ENCODE measurements at places on chromosomes 12 and 14.

DNA sequence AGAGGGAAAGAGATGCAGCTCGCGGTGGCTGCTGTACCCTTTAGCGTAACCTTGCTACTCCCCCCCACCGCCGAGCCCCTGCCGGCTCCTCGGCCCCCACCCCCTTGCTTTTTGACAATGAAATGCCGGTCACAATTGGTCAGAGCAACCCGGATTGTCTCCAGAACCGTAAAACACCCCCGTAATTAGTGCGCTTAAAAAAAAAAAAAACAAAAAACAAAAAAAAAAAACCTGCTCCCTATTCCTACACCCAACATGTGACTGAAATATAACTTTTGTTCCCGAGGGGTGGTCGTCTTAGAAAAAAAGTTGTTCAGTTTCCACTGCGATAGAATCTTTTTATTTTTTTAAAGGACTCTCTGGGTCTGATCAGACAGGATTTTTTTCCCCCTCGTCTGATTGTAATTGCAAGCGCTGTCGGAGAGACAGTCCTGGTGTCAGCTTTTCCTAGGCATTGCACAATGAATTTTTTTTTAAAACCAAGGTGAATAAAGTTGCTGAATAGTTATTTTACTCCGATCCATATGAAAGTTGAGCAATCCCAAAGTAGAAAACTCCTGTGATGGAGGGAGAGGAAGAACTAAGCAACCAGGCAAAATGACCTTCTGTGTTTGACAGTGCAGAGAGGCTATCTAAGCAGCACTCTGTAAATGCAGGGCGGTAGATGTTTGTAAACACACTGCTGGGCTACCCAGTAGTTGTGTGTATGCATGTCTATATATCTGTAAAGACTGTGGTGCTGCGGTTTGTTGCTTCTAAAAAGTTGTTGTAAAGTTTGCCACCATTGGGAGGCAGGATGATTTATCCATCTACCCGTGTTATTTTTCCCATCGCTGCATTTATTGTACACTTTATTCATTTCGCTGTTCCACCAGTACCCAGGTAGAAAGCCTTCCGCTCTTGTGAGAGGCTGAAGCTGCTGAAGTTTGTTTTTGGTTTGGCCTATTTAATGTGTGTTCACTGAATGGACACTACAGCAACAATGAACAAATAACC, 1.1 kb downstream of the ETV6 start:
- DNase-seq, result peak; percentile 77

- no peak for DNase-seq
Measured at GRCh38 chr12:52644078-52644415, 8.0 kb downstream of the KRT2 start.

DNA sequence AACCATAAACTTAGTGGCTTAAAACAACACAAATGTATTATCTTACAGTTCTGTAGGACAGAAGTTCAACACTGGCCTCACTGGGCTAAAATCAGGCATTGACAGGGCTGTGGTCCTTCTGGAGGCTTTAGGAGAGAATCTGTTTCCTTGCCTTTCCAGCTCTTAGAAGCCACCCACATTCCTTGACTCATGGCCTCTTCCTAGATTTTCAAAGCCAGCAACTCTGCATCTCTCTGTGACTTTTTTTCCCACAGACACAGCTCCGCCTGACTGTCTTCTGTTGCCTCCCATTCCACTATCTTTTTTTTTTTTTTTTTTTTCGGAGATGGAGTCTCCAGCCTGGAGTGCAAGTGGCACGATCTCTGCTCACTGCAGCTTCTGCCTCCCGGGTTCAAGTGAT, 11.8 kb upstream of the NFATC4 start:
- DNase-seq, result no peak

DNA sequence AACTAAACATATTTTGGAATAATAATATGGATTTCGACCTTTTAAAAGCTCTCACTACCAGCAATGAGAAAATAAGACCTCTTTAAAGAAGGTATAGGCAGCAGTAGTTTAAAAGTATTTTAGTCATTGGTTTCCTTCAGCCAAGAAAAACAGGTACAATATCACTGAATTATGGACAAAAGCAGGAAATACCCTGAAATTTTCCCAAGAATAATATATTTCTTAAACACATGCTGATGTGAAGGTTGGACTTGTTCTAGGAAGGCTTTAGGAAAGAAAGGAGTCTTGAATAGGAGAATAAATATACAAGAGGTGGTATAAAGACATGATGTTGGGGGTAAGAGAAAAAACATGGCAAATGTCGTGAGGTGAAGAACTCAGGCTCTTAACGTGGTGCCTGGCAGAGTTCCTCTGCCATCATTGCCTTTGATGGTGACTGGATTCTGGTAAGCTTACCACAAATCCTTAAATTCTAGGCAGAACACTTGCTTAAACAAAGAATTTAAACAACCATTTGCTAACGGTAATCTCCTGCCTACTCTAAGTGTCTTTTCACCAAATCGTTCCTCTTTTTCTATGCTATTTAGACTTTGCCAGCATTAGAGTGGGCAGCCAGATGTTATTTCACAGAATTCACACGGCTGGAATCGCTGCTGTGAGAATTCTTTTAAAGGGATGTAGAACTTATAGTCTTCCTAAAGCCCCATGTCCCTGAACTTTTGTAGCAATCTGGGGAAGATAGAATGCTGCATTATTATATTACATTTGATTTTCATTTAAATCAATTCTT, 11.9 kb upstream of the NUDT4 start:
- no peak for DNase-seq

- no peak for DNase-seq
Measured at GRCh38 chr12:99983456-99984258, 1.1 kb downstream of the ANKS1B start.

DNA sequence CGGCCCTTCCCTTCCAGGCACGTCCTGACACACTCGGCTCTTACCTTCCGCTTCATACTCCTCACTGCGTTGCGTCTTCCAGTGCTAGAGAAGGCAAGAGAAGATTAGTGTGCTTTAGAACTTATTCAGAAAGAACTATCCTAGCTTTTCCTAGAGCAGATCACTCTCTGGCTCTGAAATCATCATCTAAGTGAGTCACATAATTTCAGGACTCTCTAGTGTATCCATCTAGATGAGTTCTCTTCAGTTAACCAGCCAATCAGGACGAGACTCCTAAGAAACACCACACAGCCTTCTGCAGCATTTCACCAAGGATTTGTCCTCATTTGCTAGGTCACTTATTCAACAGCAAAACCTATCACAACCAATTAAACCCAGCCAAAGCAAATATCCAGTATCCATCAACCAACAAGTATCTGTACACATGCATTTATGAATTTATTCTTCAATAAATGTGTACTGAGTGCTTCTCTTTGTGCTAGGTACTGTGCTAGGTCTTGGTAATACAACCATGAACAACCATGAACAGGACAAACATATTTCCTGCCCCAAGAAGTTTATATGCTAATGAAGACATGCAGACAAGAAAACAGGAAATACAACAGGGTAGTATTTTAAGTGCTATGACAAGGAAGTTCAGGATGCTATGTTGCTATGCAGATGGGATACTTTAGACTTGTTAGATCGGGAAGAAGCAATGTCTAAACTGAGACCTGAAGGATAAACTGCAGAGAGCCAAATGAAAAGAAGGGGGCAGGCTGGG, 52.1 kb downstream of the NIN start:
- DNase-seq, result no peak

DNA sequence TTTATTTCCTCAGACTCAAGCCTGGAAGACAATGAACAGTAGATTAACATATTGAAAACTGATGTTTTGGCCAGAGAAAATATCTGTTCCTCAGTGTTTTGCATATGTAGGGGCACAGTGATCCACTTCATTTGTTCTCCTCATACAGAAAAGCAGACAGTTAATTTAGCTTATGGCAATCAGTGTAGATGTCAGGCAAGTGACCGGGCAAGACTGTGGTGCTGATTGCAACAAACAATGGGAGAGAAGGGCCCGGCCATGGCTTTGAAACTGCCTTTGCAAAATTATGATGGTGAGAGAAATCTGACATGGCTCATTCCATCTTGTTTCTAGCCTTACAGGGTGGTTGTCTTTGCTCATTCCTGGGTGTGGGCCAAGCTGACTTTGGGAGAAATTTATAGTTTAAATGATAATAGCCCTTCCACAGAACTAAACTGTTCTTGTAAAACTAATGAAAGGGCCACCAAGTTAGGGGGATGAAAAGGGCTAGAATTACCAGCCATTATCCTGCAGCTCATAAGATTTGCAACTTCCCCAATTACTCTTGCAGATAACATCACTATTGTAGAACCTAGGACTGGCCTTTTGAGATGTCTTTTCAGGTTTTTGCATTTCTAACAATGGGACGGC, 220.3 kb downstream of the KTN1 start:
- DNase-seq, result no peak

GRCh38 chr12:4471256-4471655, 25.6 kb upstream of the FGF6 start:
- no peak for DNase-seq

DNA sequence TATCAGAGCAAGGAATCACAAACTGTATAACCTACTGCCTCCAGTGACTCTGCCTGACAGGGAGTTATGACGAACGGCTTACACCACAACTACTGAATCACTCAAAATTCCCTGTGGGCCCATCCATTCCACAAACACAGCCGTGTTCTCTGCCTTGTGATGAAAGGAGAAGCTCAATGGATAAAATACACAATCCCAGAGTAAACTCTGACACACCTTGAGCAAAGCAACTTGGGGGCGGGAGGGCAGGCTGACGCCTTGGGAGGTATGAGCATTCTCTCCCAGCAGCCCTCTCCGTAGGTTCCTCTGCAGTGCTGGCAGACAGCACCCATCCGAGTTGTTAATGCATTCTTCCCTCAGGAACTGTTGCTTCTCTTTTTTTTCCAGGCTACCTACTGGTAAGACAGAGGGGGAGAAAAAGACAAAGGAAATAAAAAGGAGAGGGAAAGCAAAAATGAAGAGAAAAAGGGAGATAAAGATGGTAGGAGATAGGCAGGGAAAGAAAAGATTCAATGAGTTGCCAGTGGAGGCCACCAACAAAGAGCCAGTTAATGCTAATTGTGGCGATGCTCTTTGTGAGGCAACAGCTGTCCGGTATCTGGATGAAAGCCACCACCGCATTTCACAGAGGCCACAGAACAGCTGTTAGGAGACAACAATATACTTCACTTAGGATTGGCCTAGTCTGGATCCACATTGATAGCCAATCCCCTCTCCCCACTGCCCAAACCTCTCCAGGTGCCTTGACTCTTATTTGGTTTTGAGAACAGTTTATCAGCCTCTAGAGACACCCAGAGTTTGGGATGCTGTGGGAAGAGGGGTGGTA, 4.7 kb upstream of the DIO2 start:
- no peak for DNase-seq

- no peak for DNase-seq
Measured at GRCh38 chr14:75452324-75452723, 24.5 kb downstream of the JDP2 start.

GRCh38 chr12:116524964-116525379, 34.2 kb upstream of the MAP1LC3B2 start:
- DNase-seq, result no peak

DNA sequence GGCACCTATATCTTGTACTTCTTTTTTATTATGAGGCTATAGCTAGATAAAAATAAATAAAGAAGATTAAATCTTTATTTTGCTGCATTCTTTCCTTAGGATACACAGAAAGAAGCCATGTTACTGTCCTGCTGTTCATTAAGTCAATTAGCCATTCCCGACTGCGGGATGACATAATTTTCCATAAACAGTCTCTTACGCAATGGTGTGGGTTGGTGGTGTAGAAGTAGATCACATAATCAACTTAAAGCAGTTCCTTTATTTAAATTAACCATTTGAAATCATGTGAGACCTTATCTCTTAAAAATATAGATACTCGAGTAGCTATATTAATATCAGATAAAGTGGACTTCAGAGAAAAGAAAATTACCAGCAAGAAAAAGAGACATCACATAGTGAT, 40.2 kb downstream of the TAOK3 start:
- DNase-seq, result peak; percentile 64

DNA sequence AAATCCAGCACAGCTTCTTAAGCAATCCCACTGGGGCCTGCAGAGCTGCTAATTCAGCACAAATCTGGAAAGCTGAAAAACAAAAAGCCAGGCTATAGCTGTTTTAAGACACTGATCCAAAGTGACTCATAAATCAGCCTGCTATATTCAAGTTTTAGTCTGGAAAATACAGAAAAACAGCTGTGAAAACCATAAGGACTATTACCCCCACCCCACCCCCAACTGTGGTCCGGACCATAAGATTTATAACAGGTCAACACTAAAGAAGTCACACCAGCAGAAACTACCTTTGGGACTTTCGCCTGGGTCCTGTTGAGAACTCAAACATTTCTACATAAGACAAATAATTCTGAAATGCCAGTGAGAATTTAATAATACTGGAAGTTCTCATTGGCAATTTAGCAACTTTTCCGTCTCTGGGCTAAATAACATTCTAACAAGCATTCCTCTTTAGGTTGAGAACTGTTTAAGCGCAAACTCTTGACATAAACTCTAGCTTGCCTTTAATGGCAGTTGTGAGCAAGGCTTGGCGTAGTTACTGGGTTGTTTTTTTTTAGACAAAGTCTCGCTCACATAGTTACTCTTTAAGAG, 3.3 kb downstream of the LRIG3 start:
- no peak for DNase-seq

DNA sequence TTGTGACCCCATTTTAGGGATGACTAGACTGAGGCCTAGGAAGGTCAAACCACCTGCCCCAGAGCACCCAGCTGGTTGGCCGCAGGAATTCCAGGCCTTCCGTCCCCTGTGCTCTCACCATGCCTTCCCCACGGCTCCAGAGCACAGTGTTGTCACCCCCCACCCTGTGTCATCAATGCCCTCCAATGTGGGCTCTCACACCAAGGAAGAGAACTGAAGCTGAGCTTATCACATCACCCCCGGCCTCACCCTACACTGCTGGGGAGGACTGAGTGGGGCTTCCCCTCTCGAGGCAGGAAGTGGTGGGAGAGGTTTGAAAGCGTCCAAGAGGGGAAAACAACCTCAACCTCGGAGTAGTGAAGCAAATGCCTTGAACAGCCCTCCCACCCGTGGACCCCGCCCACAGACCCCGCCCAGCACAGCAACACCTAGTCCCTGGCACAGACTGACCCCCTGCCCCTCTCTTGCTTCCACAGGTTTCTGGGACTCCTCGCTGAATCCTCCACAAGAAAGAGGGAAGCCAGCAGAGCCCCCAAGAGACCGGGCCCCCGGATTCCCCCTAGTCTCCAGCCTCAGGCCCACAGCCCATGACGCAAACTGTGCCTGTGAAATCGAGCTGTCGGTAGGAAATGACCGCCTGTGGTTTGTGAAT, 97.2 kb downstream of the LGMN start:
- peak; percentile 84 for DNase-seq

- DNase-seq, result no peak
Measured at GRCh38 chr12:66629138-66629870, 49.6 kb downstream of the GRIP1 start.

- peak; percentile 35 for DNase-seq
Measured at GRCh38 chr12:123387508-123388176, 3.7 kb downstream of the KMT5A start.

DNA sequence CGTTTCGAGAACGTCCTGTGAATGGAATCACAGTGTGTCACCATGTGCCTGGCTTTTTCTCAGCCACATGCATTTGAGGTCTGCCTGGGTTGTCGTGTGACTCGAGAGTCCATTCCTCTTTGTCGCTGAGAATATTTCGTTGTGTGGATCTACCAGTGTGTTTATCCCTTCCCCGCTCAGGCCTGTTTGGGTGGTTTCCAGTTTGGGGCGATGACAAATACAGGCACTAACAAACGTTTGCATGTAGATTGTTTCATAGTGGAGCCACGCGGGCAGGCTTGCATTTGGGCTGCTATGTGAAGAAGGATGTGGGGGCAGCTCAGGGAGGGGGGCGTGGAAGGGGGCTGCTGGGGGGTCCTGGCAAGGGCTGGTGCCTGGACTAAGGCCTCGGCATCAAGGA, 14.1 kb downstream of the RIN3 start:
- DNase-seq, result no peak

All from hematopoietic multipotent progenitor cell treated with erythropoietin and hydrocortisone succinate and interleukin-3 and kit ligand, for 6 days (in vitro differentiated cells).